ENCODE measurements at places on chromosomes 2 and 18.

DNA sequence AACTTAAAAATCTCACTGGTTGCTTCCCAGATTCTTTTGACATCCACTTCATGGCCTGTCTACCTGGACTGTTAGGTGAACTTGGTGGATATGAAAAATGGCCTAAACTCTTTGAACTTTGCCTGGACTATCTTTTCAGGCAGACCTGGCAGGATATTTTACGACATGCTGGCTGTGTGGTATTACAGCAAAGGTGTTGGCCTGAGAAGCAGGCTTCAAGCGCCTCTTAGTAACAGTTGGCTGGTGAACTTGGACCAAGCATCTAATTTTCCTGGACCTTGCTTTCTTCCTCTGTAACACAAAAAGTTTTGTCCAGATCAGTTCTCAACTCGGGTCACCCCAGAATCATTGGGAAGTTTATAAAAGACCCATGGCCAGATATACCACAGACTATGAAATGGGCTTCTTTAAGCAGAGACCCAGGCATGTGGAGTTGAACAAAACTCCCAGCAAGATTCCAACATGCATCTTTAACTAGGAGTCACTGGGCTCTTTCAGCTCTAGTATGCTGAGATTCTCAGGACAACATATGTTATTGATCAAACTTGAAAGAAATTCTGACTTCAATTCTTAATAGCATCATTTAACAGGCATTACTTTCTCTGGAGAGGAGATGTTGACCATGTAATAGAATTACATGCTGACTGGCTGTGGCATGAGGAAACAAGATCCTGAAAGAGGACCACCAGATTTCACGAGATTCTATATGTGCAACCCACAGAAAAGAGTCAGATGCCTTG, 4.4 kb downstream of the LYPD1 start:
- no peak for DNase-seq

DNA sequence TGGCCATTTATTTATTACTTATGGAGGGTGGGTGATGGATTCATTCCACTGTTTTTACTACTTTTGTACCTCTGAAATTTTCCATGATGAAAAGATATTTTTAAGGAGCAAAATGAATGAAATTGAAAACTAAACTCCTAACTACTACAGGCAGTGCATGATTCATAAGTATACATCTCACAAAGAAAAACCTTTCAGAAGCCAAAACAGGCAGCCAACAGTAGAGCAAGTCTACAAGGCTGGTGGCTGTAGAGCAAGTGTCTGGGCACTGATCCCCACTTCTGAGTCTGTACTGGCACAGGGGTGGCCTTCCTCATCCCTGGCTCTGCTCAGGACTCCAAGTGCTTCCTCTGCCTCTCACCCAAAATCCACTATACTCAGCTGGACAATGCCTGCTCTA, 8.2 kb upstream of the RMP24 start:
- DNase-seq = no peak

GRCh38 chr2:202022755-202023154, 10.9 kb upstream of the FZD7 start:
- no peak for DNase-seq

GRCh38 chr2:235216901-235217300, 265.1 kb downstream of the SH3BP4 start:
- no peak for DNase-seq

DNA sequence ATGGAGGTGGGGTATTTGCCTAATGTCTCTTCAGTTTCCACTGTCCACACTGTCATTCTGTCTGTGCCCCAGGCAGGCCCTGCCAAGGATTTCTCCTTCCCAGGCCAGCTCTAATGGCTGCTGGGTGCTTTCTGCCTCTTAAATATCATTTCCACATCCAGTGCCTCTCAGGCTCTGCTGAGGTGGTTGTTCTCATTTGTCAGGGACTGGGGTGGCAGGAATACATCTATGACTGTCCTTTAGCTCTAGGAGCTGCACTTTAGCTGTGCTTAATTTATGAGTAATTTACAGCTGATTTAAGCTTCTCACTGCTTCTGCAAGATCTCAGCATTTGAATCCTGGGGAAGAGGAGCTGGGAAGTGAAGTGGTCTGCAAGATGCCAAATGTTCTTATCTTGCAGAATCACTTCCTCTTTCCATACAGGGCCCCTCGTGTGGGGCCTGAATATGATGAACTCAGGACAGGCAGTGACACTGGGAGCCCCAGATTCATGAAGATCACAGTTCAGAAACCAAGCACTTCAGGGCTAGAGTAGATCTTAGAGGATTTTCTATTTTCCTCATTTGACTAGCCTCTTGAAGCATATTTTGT, 150.2 kb downstream of the FSHR start:
- DNase-seq = no peak

DNA sequence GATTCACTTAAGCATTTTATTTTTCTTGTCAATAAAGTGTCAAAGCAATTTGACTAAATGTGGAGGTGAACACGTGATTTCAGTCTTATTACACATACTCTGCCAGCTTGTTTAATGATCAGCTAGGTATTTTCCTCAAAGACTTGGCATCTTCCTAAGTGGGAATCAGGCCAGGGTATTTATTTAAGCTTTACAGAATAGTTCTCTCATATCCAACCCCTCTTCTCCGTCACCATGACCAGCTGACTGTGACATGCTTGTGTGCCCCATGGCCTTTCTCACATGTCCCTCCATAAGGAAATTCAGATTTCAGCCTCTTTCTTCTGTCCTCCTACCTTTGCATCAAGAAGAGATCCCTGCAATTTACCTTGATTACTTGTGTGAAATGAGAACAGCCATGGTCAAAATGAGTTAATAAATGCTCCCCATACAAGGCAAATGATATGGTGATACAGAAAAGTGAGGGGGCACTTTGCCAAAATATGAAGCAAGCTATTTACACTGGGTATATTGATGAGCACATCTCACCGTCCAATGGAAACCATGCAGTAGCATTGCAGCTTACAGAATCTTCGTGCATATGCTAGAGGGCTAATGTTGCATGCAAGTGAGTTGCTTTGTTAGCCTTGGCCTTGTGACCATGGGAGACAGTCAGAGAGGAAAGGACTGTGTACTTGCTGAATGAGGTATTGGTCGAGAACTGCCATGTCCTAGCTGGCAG, 202.2 kb downstream of the RNF152 start:
- no peak for DNase-seq

DNA sequence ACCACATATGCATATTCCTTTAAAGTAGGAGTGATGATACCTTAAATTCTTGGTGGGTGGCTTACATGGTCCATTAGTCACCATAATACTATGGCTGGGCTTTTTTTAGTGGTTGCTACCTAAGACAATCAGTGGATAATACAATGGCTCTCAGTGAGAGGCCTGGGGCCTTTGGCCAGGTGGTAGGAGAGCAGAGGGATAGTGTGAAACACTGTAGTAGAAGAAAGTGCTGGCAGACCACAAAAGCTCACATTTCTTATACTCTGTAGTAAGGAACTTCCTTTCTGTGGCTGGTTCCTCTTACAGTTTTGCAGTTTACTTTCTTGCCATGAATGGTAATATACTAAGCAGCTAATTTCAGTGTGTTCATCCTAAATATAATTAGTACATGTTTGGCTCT, 583.5 kb downstream of the XIRP2 start:
- no peak for DNase-seq

All from CD4-positive, alpha-beta T cell treated with Interleukin-21 for 1 hour (primary cell).